Omental fat pad (tissue), 4 donors: ENCODE measurements at places on chromosomes 6 and 20.
A peak's percentile ranks its signal among the peaks of the same experiment; 100 is the strongest.

DNA sequence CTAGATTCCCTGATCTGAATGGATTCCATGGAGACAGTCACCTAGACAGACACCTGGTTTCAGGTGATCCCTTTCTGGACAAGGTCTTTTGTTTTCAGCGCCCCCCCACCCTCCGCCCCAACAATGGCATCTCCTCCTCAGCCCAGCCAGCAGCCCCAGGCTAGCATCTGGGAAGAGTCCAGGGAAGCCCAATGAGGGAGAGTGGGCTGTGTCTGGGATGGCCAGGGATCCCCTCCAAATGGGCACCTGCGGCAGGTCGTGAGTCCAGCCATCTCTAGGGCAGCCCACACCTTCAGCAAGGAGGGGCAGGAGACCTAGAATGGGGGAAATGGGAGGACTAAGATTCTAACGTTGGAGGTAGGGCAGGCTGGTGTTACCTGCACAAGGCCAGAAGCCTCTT is 1.2 kb upstream of the SLC24A3 start:
- no peak for DNase-seq

- no peak for DNase-seq
Observed at GRCh38 chr20:46477225-46477624, 36.1 kb downstream of the ZNF334 start.

DNA sequence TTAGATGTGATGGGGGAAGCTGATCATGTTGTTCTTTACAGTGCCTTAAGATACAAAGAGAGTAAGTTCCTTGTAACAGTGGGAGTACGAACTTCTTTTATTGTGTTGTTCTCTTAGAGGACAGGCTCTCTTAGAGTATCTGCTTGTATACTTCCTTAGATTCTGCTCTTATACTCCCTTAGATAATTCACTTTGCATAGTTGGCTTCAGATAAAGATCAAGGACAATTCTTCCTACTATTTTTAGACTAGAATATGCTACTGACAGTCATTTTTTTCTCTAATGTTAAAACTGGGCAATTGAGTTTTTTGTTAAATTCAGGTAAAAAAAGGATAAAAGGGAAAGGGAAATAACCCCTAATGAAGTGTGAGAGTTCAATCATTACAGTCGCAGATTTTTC is 138.7 kb downstream of the MYB start:
- DNase-seq: no peak

DNA sequence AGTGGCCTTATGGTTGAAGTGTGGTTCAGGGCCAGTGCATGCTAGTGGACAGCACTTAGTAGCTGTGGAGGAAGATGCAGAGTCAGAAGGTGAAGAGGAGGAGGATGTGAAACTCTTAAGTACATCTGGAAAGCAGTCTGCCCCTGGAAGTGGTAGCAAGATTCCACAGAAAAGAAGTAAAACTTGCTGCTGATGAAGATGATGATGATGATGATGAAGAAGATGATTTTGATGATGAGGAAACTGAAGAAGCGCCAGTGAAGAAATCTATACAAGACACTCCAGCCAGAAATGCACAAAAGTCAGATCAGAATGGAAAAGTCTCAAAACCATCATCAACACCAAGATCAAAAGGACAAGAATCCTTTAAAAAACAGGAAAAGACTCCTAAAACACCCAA is 28.9 kb downstream of the MDFI start:
- DNase-seq: no peak

- no peak for DNase-seq
Observed at GRCh38 chr6:102679865-102680264, 1286.4 kb downstream of the GRIK2 start.

DNA sequence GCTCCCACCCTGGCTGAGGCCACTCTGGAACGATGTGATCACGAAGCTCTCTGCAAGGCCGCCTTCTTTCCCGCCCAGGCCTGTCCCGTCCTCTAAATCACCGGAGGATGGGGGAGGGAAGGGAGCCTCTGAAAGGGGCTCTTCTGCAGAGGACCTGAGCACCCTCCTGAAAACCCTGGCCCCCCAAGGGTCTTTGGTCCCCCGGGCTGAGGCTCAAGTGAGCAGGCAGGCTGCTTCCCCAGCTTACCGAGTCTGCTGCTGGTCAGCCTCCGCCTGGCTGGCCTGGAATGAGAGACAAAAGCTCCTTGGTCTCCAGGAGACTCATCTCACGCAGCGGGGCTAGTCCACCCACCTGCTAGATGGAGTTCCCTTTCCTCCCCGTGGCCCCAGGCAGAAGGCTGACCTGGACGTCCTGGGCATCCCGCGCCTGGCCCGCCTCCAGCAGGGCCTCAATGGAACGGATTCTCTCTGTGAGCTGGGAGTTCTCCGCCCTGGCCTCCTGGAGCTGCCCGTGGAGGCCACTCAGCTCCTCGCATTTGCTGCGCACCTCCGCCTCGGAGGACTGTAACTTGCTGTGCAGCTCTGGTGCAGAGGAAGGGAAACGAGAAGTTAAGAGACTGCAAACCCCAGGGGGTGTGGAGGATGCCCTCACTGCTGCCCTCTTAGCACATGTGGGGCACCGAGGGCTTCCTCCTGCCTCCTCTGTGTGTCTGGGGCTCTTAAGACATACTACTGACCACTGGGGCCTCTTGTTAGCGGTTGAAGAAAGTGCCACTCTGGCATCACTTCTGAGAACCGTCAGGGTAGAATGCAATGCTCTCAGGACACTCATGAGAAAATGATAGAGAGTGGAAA is 54.7 kb downstream of the RRBP1 start:
- DNase-seq: no peak

DNA sequence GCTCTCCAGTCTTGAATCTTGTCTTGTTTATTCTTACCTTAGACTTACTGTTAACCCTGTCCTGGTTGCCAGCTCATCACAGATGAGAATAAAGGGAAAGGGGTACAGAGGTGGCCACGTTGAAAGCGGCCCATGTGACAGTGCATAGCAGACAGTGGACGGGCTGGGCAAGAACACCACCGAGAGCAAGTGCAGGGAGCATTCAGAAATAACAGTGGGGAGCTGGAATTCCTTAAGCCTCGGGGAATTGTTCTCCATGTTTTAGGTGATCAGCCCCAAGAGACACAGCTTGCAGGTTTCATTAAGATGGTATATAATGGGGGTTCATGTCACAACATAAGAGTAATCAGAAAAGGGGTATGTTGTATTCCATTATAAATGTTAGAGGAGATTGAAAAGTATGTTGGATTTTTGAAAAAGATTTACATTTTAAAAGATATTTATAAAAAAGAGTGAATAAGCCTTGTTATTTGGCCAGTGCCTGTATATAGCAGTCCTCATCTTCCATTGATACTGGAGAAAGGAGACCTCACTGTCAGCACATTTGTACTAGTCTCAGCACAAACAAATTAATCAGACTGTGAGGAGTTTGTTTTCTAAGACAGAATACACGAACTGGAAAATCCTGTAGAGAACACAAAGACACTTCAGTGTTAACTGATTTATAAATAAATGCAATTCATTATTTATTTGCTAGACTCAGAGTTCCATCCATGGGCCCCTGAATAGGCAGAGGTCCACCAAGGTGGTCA is 35.4 kb downstream of the VAPB start:
- no peak for DNase-seq

DNA sequence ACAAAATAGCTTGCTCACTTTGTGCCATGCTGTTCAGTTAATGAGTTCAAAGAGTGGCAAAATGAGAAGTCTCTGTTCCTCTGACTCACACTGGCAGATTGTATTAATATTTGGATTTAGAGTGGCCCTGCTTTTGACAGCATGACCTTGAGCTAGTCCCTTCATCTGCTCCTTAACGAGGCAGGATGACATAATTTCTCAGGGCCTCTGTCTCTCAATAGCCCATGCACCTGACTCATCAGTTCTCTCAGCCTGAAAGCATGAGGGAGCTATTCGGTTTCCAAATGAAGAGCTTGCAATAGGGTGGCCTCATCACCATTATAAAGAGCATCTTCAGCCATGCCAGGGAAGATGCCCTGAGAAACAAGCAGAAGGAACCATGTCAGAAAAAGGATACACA is 38.2 kb downstream of the CAP2 start:
- DNase-seq: no peak

- DNase-seq: no peak
Observed at GRCh38 chr6:150634176-150634963, 34.7 kb downstream of the PLEKHG1 start.

DNA sequence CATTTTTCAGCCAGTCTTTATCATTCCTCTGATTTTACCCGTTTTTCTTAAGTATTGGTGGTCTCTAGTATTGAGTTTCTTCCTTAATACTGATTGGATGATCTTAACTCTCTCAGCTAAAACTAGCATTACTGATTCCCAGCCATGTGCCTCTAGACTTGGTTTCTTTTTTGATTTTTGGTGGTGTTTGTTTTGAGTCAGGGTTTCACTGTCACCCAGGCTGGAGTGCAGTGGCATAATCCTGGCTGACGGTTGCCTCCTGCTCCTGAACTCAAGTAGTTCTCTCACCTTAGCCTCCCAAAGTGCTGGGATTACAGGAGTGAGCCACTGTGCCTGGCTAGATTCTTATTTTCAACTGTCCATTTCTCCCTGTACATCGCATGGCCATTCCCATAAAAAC is 24.9 kb downstream of the DPPA5 start:
- DNase-seq: no peak

- DNase-seq: no peak
Observed at GRCh38 chr20:44736170-44737021, 9.3 kb upstream of the KCNK15 start.

GRCh38 chr6:4355241-4355640 is 219.9 kb upstream of the ECI2 start:
- DNase-seq: no peak

- no peak for DNase-seq
Observed at GRCh38 chr20:9294041-9294440, 220.3 kb upstream of the LAMP5 start.

GRCh38 chr6:11224966-11225463 is 7.5 kb downstream of the NEDD9 start:
- DNase-seq: no peak

- no peak for DNase-seq
Observed at GRCh38 chr6:39256294-39256940, 27.1 kb upstream of the KCNK5 start.

DNA sequence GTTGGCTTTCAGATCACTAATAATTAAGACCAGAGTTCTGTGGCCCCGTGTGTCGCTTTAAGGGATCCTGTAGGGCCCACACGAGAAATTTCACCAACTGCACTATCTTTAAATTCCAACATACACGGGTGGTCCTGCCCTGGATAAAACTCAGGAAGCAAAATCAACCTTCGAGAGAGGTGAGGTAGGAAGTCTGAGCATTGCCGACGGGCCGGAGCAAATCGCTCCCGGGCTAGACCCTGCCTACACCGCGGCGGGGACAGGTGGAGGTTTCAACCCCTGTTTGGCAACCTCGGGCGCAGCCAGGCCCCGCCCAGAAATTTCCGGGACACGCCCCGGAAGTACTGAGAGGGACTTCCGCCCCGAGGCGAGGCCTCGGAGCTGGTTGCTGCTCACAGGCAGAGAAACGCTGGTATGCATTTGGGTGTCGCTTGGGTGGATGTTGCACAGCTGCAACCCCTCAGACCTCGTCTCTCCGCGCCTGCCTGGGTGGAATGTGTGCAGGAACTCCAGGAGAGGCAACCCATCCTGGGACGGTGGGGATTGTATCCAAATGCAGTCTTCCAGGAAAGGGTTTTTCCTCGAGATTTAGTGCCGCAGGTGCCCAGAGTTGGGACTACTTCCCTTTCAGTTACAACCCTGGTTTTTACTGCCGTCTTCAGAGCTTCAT is 19.9 kb downstream of the ZKSCAN8 start:
- peak; percentile 37 for DNase-seq

DNA sequence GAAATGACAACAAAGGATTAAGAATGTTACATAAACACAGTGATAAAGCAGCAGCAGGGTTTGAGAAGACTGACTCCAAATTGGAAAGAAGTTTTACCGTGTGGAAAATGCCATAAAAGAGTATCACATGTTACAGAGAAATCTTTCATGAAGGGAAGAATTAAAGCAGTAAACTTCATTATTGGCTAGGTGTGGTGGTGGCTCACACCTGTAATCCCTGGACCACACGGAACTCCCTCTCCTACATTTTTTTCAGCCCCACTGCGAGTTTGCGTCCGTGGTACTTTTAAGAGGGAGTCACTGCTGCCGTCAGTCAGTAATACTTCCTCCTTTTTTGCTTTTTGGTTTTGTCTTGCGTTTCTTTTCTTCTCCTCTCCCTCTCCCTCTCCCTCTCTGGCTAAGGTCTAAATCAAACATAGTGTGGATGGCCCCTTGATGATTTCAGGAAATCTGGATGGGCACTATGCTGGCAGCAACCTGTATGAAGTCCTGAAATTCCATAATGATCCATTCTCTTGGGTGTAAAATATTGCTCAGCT is 112.3 kb downstream of the MAN1A1 start:
- no peak for DNase-seq

- no peak for DNase-seq
Observed at GRCh38 chr20:42134265-42135098, 516.3 kb upstream of the CHD6 start.

DNA sequence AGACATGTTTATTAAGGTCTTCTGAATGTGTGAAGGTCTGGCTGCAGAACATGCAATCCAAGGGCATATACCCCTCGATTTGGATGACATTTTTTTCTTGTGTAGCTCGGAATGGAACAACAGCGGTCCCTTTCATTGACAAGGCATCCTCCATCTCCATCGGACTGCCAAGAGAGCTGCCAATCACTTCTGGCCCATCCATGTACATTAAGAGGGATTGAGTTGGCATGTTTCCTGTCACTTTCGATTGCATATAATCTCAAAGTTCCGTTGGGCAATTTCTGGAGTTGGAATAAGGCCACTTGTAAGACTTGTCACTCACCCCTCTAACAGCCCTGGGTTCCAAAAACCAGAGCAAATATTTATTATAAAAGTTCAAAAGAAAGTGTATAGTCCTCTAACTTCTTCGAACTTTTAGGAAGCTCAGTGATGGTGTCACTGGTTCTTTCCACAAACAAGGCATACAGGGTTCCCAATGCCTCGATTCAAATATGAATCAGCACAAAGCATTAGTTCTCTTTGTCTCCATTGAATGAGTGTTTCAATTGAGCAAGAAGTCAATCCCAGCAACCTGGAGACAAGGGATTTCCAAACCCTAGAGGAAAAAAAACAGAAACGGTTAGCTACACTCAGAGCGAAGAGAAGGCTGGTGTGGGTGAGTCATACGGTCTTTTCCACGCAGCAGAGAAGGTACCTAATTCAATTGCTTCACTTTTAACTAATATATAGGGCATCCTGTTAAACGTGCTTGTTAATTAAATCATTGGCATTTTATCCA is 10.9 kb downstream of the ZNF217 start:
- DNase-seq: no peak

DNA sequence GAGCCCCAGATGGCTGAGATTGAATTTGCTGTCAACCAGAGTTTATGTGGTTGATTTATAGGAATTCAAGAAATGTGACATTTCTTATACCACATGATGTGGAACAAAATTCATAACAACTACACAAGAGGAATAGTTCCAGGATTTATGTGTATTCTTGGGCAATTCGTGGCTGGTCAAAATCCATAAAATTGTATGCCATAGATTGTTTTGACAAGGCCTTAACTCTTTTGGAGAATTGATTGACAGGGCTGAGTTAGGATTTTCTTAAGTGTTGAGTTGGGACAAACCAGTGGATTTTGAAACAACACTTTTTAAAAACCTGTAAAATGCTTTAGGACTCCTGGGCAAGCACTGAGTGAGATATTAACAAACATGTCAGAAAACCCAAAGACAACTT is 19.4 kb upstream of the SLC2A12 start:
- no peak for DNase-seq

- no peak for DNase-seq
Observed at GRCh38 chr20:59120491-59120890, 43.1 kb upstream of the ZNF831 start.
